ENCODE measurements at places on chromosomes 16 and 17. TPM values are rescaled to one million over a fixed set of nuclear protein-coding genes. Genes with fewer than 3 reads are reported as not detected.

Gene PERCC1
- not detected for total RNA-seq

Gene ALDH3A1
- total RNA-seq: 0.17 TPM

Gene BIRC5
- 3.6 TPM for total RNA-seq

Gene HDAC5
- total RNA-seq: 66.8 TPM

Gene PRR11
- 1.0 TPM for total RNA-seq

Gene TEKT5
- 0.26 TPM for total RNA-seq

DNA sequence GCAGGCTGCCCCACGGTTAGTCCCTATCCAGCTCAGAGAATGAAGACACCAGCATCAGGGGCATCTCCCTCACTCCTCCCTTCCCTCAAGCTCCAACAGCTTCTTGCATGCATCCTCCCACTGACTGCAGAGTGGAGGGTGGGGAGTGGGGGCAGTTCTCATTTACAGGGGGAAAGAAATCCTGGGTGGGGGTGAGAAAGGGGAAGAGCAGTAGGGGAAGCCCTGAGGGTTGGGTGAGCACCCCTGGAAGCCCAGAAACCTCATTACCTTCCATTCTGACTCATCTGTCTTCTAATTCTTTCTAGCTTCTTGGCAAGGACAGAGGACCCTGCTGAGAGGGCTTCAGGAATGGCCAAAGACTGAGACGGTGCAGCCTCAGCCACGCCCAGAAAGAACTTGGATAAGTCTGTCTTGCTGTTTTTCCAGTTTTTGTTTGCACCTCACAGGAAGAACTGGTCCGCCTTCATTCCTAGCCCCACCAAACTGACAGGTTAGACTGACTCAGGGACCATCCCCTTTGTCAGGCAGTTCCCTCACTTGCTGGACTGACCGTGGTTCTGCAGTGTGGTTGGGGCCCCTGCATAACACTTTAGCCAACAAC is 52.5 kb upstream of the WSB1 start:
- peak; percentile 64 for DNase-seq

- no peak for DNase-seq
Measured at GRCh38 chr16:4110680-4111079, 5.6 kb downstream of the ADCY9 start.

- no peak for DNase-seq
Measured at GRCh38 chr16:19172098-19172780, 4.2 kb downstream of the SYT17 start.

DNA sequence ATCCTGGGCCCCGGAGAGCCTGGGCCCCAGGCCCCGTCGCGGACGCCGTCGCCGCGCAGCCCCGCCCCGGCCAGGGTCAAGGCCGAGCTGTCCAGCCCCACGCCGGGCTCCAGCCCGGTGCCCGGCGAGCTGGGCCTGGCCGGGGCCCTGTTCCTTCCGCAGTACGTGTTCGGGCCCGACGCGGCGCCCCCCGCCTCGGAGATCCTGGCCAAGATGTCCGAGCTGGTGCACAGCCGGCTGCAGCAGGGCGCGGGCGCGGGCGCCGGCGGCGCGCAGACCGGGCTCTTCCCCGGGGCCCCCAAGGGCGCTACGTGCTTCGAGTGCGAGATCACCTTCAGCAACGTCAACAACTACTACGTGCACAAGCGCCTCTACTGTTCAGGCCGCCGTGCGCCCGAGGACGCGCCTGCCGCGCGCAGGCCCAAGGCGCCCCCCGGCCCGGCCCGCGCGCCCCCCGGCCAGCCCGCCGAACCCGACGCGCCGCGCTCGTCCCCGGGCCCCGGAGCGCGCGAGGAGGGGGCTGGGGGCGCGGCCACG is 36.8 kb upstream of the ZC3H18 start:
- peak; percentile 58 for DNase-seq

GRCh38 chr17:19274893-19275292 is 37.7 kb downstream of the EPN2 start:
- DNase-seq: no peak

- DNase-seq: no peak
Measured at GRCh38 chr16:27483088-27483437, 66.7 kb downstream of the GTF3C1 start.

DNA sequence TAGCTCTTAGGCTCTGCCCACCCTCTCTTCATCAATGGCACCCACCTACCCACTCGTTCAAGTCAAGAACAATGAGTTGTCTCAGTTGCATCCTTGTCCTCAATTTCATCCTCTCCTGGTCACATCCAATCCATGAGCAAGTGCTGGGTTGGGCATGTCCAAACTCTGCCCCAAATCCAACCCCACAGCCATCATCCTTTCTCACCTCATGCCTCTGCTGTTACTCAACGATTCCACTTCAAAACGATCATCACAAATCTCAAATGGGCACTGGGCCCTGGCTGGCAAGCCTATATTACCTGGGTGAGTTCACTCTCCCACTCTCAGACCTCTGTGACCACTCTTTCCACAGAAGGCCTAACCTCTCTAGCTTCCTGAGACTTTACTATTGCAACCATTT is 12.0 kb upstream of the TEX2 start:
- DNase-seq: no peak

DNA sequence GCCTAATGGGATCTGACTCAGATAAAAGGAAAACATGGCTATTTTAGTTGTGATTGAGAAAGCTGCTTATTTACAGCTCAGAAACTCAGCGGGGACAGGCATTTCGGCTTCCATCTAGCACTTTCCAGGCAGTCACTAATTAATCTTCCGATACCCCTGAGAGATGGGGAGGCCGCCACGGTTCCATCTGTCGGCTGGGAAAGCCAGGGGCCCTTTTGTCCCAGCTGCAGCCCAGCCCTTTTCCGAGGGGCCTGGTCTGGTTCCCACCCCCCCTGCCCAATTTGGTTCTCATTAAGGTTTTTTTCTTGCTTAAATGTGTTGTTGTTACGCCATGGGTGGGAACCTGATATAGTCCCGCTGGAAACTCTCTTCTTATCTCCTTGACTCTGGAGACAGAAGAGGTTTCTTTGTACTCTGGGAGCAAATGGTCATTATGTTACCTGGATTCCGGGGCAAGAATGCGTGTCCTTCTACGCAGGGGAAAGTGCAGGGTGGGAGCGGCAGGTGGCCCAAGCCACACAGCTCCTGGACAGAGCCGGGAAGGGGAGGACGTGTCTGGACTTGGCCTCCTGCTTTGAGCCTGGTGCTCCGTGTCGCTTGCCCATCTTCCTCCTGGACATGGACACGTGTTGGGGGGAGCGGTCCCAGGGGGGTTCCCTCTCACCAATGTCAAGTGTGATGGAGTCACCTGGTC is 50.9 kb upstream of the GSE1 start:
- no peak for DNase-seq

DNA sequence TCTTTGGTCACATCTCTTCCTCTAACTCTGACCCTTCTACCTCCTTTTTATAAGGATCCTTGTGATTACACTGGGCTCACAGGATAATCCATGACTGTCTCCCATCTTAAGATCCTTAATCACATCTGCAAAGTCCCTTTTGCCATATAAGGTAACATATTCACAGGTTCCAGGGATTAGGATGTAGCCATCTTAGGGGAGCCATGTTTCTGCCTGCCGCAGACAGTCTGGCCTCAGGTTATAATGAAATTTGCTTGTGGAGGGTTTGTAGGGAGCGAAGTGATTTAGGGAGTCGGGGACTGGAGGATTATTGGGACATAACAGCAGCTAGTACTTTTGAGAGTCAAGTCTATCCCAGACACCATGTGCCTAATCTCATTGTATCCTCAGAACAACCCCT is 7.7 kb downstream of the EEF2K start:
- no peak for DNase-seq

DNA sequence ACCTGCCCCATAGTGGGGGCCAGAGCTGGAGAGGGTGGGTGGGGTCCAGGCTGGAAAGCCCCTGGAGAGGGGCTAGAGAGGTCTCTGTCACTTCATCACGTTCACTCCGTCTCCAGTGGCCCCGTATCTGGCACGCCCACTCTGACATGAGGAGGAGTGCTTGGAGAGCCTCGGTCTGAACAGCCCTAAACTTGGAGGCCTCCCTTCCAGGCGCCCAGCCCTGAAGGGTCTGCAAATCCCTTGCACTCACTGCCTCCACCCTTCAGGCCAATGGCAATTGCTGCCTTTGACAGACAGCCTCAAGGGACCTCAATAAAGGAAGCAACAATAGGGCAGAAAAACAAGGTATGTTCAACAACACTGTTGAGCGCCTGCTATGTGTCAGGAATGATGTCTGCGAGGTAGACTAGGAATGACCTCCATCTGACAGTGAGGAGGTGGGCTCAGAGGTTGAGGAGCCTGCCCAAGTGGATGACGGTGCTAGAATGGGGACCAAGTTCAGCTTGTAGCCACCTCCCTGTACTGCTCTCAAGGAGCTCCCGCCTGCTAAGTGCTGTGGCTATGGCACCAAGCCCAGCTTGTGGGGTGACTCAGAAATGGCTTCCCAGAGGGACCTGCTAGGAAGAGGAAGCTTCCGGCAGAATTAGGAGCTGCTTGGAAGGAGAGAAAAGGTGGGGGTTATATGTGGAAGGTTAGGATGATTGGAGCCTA is 2.9 kb upstream of the EPX start:
- DNase-seq: peak; percentile 89

DNA sequence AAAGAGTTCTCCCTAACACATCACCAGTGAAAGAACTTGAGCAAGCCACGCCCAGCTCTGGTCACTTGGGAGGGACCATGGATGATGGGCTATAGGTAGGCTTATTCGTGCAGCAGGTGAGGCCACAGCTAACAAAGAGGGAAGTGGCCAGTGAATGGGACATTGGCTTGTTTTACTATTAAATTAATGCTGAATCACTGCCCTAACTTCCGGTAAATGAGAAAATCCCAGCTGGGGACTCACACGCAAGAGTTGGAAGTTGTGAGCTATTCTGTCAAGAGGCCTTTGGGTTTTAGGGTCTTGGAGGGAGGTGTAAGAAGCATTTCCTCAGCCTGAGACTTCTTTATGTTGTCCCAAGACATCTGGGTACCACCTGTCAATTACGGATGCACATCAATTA is 315.3 kb downstream of the XYLT1 start:
- no peak for DNase-seq

- DNase-seq: no peak
Measured at GRCh38 chr17:80834893-80835275, 156.8 kb upstream of the CHMP6 start.

- DNase-seq: peak; percentile 86
Measured at GRCh38 chr17:75124041-75124818, 7.3 kb downstream of the NT5C start.

GRCh38 chr17:72476575-72476986 is 355.8 kb downstream of the SOX9 start:
- DNase-seq: peak; percentile 29

DNA sequence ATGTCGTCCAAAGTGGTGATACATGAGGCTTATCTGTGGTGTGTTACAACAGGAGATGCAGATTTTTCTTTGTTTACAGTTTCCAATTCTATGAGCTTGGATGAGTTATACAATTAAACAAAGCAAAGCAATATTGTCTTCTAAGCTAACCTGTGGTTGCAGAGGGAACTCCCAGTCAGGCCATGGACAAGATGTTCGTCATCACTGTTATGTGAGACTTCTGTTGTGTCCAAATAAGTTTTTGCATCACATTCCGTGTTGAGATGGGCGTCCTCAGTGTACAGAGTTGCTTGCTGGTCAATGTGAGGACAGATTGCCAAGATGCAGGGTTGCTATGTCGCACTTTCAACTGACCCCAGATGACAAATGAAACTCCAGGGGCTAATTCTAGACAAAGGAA is 189.3 kb downstream of the IRF8 start:
- DNase-seq: no peak

- no peak for DNase-seq
Measured at GRCh38 chr17:69058165-69058564, 2.6 kb downstream of the ABCA9 start.

GRCh38 chr17:1625053-1625452 is 3.6 kb downstream of the SLC43A2 start:
- DNase-seq: no peak

DNA sequence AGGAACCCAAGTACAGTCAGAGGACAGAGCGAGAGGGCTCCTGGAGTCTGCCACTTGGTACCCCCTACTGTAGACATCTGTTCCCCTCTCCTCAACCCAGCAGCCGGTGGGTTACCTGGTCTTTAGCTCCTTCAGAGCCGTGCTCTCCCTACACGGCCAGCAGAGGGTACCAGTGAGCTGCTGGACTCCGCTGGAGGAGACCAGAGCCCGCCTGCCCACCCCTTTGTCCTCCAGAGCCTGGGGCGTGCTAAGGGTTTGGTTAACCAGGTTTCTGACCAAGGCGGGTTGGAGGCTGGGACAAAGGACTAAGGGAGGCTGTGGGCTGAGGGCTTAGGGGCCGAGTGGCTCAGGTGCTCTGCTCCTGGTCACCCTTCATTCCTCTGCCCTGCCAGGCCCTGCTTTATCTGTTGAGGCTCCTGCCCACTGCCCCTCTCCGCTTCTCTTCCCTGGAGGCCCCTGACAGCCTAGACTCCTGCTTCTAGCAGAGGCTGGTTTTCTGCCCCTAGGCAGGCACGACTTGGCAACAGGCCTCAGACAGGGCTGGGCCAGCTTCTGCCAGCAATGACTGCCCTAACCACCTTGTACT is 2.7 kb upstream of the HSD11B2 start:
- peak; percentile 60 for DNase-seq

Data from fibroblast of lung (primary cell).